ENCODE measurements at places on chromosomes 1 and 21.

- DNase-seq = no peak
Observed at GRCh38 chr1:115217150-115218033, 120.7 kb downstream of the NGF start.

- DNase-seq = no peak
Observed at GRCh38 chr21:42721341-42721824, 68.0 kb downstream of the PDE9A start.

- no peak for DNase-seq
Observed at GRCh38 chr1:229006121-229006870, 264.6 kb upstream of the RAB4A start.

DNA sequence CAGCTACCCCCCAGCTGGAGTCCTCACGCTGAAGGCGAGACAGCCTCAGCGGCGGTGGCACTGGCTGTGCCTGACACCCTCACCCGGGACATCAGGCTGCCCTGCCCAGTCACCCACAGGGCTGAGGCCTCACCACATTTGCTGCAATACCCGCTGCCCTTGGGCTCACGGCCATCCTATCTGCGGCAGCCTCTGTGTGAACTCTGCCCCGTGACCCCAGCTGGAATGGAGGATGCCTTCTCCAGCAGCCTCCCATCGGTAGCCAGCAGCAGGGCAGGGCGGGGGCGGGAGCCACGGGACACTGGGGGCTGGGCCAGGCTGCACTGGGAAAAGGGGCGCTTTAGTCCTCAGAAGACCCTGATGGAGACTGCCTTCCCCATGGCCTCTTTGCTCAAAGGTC, 112.4 kb upstream of the ZBTB40 start:
- DNase-seq = no peak

- no peak for DNase-seq
Observed at GRCh38 chr1:220908757-220909156, 29.5 kb downstream of the HLX start.

DNA sequence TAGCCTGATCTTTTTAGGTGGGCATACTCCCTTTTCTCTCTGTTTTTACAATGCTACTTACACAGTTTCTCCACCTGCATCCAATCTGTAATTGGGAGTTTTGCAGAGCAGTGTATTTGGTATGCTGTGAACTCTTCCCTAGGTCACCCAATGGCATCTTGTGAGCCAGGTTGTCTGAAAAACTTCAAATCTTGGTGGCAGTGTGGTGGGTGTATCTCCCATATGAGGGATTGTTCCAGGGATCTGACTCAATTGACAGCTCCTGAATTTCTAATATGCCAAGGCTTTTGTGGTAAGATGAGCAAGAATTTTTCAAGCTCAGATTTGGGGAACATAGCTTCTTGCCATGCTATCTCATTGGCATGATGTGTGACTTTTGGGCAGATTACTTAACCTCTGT, 47.2 kb upstream of the MACF1 start:
- DNase-seq = no peak

DNA sequence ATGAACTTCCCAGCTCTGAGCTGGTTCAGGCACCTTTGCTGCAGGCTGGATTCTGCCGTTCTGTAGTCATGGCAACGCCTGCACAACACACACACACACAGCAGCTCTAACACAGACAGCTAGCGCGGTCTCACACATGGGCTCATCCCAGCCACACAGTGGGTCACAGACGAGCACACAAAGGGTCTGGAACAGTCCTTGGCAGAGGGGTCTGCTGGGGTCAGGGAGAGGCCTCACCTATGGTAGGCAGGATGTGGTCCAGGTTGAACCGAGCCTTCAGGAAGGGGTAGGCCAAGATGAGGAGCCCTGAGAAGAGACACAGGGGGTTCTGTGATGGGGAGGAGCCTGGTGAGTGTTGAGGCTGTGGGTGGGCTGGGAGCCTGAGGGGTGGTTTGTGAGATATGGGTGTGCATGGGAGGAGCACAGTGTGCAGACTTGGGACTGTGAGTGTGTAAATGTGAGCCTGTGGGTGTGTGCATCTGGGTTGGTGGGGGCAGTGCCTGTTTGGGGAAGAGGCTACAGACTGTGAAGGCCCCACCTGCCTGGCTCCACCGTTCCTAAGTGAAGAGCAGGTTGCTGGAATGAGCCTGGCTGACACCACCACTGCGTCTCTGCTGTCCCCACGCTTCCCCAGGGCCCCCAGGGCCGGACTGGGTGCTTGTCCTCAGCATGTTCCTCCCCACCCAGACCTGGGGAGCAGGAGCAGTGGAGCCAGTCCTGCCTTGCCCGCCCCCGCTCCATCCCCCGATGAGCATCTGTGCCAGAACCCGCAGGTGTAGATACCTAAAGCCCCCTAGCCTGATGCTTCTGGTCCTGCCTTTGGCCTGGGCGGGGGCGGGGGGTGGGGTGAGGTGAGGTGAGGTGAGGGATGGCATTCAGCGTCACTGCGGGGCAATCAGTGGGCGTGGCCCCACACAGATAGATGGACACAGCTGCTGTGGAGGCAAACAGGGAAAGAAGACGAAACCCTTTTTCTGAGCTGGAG, 1.5 kb downstream of the KNCN start:
- no peak for DNase-seq

- no peak for DNase-seq
Observed at GRCh38 chr1:228969953-228970800, 234.9 kb downstream of the RHOU start.

DNA sequence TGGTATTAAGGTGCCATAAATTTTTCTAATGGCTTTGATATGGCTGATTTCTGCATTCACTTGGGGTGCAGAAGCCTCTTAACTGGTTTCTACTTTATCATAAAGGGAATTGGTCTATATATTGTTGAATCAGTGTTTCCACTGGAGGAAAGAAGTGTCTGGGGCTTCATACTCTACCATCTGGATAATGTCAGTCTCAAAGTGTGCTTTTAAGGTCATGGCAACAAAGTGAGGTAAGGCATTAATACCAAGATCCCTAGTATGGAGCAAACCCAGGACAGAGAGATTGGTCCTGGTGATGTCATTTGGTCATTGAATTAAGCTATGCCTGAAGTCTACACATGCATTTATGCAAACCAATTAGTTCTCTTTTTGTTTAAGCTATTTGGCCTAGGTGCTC, 309.9 kb downstream of the DUSP10 start:
- no peak for DNase-seq
